ENCODE measurements at places on chromosomes 4 and X.

DNA sequence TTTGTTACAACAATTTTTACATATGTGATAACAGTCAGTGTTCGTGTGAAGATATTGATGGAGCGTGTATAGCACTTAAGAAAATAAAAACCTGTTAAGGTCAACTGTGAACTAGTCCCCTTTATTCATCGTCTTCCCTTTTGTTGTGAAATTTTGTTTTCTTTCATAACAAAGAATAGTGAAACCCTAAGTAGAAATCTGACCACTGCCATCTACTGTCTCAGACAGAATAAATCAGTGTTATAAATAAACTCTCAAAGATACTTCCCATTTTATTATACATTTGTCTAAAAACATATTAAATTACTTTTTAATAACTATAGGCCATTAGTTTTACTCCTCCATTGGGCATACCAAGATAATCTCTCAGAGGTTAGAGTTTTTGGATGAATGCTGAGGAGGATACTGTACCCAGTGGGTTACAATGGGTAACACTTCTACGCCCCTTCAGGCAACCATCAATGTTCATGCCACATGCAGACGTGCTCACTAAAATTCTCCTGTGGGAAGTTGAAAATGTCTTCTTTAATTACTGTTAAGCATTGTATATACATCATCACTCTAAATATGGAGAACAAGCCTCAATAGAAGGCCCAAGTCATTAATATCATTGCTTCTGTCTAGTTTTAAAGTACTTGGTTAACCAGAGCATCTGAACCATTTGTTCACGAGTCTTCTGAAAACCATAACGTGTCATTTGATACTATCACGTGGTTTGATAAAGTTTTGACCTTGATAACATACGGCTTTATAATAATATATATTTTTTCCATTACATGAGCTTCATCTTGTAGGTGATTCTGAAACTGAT is 171.2 kb downstream of the TMA16 start:
- DNase-seq = no peak

- no peak for DNase-seq
Measured at GRCh38 chr4:72677886-72678285, 108.9 kb upstream of the ADAMTS3 start.

- no peak for DNase-seq
Measured at GRCh38 chr4:137661693-137662092, 129.4 kb upstream of the PCDH18 start.

DNA sequence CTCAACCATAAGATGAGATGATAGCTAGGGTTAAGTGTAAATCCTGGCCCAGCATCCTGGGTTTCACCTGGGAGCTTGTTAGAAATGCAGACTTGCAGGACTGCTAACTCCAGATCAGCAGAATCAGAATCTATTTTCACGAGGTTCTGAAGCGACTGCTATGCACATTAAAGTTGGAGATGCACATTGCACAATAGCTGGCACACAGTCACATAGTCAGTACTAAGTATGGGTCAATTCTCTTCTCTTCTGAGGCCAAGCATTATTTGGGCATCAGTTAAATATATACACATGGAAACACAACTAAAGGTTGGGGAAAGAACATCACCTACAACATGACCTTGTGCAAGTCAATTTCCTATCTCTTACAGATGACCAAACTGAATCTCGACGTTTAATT is 155.1 kb upstream of the FGF13 start:
- no peak for DNase-seq

GRCh38 chrX:153933748-153934147 is 1.1 kb downstream of the NAA10 start:
- DNase-seq = no peak

- DNase-seq = peak; percentile 86
Measured at GRCh38 chr4:139710073-139710472, 44.5 kb downstream of the MGST2 start.

DNA sequence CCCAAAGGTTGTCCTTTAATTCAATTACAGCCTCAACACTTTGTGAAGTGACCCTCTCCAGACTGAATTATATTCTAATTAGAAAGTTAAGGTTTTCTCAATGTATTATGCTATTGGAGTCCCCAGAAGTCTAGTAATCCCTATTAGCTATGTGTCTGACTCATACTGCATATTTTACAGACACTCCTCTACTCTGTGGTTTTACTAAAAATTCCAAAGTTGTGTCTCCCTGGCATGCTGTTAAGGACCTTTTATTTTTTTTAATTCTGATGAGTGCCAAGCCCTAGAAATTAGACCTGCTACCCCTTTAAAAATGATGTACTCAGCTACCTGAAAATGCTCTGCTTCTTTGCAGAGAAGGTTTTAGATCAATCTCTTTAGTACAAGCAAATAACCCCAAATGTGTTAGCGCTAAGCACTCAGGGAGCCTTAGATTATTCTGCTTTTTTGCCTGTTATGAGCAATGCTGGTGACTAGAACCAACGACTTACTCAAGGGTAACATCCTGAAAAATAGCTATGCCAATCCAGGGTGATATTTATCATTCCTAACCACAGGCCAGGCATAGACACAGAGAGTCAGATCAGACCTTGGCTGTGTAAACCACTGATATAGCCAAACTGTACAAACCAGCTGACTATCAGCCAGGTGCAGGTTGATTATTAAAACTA is 26.1 kb upstream of the CXCL13 start:
- peak; percentile 77 for DNase-seq

DNA sequence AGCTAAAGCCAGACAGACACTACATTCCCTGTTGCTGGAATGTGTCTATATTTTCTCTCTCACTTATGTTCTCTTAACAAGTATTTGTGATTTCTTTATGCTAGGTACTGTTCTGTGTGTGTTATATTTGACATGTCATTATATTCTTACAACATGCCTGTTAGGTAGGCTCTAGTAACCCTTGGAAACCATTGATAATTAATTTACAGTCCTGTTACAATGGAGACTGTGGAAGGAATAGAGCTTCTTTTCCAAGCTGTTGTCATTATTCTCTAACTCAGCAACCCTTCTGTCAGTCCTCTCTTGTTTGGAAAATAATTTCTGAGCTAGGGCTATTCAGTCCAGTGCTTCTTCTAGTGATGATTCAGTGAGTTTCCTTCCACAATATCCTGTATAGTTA is 419.1 kb upstream of the BOD1L1 start:
- DNase-seq = no peak

- DNase-seq = no peak
Measured at GRCh38 chr4:54159543-54159942, 59.6 kb downstream of the GSX2 start.

GRCh38 chr4:181998398-181999295 is 244.6 kb upstream of the TENM3 start:
- DNase-seq = no peak

DNA sequence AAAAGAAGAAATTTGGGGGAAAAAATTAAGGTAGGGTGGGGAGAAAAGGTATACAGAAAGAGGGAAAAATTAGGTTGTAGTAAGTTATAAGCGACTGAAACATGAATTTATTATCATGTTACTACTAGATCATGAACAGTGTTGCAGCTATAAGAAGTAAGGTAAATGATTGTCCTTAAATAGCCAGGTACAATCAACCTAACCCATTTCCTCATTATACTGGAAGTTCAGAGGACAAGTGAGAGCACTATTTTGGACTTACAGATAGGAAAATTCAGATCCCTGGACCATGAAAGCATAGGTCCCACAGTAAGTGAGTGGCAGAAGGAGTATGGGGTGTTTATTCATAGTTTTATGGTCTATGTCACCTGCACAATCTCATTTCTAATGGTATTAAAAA is 23.5 kb downstream of the PIR start:
- DNase-seq = no peak

GRCh38 chrX:93319609-93320008 is 353.8 kb downstream of the NAP1L3 start:
- DNase-seq = no peak

GRCh38 chr4:109969919-109970318 is 57.2 kb downstream of the EGF start:
- DNase-seq = no peak

DNA sequence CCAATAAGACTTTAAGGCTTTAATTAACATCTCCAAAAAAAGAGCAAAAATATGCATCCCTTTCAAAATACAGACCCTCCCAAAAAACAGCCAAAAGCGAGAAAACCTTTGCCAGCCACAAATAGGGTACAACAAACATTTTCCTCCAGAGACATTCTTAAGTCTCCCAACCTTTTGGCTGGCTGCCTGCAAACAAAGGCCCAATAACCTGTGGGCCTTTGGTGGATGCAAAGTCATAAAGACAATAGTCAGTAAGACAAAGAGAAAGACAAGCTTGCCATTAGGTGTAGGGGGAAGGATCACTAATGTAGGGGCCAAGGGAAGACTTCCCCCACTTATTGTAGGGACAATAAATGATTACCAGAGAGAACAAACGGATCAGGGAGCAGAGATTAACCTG is 215.5 kb upstream of the ZFP42 start:
- DNase-seq = no peak

DNA sequence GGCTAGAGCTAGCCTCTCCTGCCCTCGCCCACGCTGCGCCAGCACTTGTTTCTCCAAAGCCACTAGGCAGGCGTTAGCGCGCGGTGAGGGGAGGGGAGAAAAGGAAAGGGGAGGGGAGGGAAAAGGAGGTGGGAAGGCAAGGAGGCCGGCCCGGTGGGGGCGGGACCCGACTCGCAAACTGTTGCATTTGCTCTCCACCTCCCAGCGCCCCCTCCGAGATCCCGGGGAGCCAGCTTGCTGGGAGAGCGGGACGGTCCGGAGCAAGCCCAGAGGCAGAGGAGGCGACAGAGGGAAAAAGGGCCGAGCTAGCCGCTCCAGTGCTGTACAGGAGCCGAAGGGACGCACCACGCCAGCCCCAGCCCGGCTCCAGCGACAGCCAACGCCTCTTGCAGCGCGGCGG is at the start of gene AR:
Gene AR, plus strand, starts transcription at position 204 of the 400 bp plus-strand sequence. CDS start 1,126 bp downstream, outside the sequence.
- DNase-seq = peak; percentile 74

DNA sequence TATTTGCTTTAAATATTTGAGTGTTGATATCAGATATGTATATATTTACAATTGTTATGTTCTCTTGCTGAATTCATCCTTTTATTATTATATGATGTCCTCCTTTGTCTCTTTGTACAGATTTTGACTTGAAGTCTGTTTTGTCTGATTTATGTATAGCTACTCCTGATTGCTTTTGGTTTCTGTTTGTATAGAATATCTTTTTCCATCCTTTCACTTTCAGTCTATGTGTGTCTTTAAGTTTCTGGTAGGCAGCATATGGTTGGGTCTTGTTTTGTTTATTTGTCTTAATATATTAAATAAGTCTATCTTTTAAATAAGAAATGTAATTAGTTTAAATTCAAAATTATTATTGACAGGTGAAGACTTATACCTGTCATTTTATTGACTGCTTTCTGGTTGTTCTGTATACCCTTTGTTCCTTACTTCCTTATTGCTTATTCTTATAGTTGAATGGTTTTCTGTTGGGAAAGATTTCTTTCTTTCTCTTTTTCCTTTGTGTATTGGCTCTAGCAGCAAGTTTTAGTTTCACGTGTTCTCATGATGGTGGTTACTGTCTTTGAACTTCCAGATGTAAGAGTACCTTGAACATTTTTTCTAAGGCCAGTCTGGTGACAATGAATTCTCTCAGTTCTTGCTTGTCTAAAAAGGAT is 31.1 kb downstream of the RAB28 start:
- no peak for DNase-seq
